ENCODE measurements at places on chromosomes 1 and 21. TPM values are rescaled to one million over a fixed set of nuclear protein-coding genes. Genes with fewer than 3 reads are reported as not detected.

Gene PRELP
- not detected for total RNA-seq

Gene DNAJC8
- total RNA-seq: 104 TPM

Gene CDK18
- 1.1 TPM for total RNA-seq

Gene CHI3L2
- 8.5 TPM for total RNA-seq

Gene PAQR6
- 6.3 TPM for total RNA-seq

Gene LCE3D
- total RNA-seq: not detected

Gene LHX8
- total RNA-seq: not detected

Gene FCRL5
- total RNA-seq: not detected

- no peak for DNase-seq
These were observed 27.8 kb downstream of the ZBTB17 start for GRCh38 chr1:15948091-15948591.

DNA sequence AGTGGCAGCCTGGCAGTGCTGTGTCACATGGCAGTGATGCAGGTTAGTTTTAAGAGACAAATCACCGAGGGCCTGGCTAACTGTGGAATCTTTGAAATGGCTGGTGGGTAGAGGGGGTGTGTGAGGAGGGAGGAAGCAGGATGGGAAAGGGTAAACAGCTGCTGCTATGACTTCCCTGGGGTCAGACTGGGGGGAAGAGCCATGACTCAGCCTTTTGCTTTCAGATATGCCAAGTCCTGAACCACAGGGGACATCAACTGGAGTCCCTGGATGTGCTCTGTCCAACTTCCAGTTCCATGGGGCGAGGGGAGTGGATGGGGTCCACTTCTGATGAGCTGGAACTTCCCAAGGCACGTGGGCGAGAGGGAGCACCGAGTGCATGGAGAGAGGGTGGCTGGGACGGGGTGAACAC lies 121.1 kb upstream of the ADAR start:
- no peak for DNase-seq

GRCh38 chr21:34970167-34970500 lies 79.0 kb downstream of the RUNX1 start:
- no peak for DNase-seq

- DNase-seq: no peak
These were observed 771 bp downstream of the RABGAP1L start for GRCh38 chr1:174160109-174160473.

- no peak for DNase-seq
These were observed 1.5 kb upstream of the AMPD1 start for GRCh38 chr1:114696810-114697209.

- DNase-seq: no peak
These were observed 3.6 kb downstream of the ECM1 start for GRCh38 chr1:150511551-150511950.

DNA sequence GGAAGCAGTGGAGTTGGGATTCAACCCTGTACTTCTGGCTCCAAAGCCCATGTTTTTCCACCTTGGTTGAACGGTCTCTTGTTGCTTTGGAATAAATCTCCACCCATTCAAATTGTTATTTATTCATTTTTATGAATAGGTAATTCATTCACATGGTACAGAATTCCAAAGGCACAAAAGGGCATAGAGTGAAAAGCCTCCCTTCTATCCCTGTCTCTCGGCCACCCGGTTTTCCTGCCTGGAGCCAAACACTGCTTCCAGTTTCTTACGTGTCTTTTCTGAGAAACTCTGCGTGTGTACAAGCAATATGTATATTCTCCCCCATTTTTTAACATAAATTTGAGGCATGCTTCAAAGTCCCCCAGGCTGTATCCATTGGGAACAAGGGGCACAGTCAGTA lies 3.9 kb downstream of the EXTL1 start:
- no peak for DNase-seq

DNA sequence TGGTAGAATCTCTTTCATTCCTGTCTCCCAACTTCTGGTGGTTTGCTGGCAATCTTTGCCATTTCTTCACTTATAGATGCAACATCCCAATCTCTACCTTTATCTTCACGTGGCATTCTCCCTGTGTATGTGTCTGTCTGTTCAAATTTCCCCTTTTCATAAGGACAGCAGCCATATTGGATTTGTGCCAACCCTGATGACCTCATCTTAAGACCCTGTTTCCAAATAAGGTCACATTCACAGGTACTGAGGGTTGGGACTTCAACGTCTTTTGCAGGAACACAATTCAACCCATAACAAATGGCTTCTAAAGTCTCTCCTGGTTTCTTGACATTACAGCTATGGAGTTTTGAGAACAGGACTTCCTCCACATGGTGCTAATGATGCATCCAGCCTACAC lies 84.5 kb upstream of the OLIG2 start:
- DNase-seq: no peak

- DNase-seq: no peak
These were observed 3.5 kb downstream of the EXOC8 start for GRCh38 chr1:231334079-231334666.

- no peak for DNase-seq
These were observed 187.5 kb upstream of the PLXNA2 start for GRCh38 chr1:208431721-208432120.

DNA sequence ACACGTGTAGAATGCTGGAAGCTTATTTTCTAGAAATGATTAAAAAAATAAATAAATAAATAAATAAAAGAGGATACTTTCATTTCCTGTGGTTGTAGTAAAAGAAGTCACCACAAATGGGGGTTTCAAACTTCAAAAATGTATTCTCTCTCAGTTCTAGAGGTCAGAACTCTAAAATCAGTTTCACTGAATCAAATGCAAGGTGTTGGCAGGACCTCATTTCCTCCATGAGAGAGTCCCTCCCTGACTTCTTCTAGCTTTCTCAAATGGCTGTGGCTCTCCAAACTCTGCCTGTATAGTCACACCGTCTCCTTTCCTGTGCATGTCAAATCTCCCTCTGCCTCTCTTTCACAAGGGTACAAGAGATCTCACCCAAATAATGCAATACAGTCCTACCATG lies 312.6 kb upstream of the CXADR start:
- no peak for DNase-seq

DNA sequence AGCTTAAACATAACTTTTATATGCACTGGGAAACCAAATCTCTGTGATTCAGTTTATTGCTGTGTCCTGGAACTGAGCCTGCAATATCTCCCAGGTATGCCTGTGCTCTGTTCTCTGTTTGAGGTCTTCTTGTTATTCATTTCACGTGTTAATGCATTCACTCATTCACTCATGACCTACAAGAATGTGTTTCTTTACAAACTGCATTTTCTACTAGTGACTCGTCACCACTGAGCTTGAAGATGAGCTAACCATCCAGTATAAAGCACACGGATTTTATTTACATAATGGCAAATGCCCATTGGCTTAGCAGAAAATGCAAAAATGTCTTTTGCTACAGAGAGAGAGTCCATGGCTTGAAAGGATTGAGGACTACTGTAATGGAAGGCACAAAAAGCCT lies 75.0 kb upstream of the DUSP10 start:
- no peak for DNase-seq
